ENCODE measurements at places on chromosomes 12 and 14.

- DNase-seq = no peak
Measured at GRCh38 chr14:98899441-98899840, 372.6 kb downstream of the BCL11B start.

- DNase-seq = no peak
Measured at GRCh38 chr12:111221062-111222026, 147.6 kb downstream of the PHETA1 start.

- DNase-seq = no peak
Measured at GRCh38 chr12:15772405-15773018, 16.7 kb downstream of the EPS8 start.

- DNase-seq = no peak
Measured at GRCh38 chr12:25434515-25434914, 118.6 kb downstream of the LMNTD1 start.

DNA sequence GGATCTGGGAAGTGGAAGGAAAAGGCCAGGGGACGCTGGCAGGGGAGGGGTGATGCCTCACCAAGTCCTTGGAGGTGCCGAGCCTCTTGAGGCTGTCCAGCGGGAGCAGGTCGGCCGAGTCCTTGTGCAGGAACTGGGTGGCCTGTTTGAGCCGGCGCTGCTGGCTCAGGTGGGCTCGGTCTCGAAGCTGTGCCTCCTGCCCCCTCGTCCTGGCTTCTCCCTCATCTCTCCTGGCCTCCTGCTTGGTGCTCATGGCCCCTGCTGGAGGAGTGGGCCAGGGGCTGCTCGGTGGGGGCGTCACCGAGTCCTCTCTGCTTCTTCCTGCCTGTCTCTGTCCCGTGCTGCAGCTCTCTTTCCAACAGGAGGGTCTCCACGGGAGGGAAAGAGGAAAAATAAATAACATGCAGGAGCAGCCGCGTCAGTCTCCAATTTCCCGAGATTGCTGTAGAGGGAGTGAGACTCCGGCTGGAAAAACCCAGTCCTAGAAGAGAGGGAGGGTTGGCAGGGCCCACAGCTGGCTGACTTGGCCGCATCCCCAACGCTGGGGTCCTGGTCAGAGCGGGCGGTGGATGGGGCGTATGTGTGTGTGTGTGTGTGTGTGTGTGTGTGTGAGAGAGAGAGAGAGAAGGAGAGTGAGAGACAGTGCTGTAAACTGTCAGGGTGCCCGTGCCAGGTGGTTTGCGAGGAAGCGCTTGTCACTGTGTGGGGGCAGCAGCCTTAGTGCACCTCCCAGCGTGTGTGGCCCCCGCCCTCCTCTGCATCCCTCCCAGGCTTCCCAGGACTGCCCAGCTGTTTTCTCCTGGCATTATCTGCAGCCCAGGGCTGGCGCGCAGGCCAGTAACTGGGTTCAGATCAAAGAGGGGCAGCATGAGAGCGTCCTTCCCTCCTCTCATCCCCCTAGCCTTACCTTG lies at the start of gene NRIP2:
Gene NRIP2, minus strand, starts transcription at position 455 of the 911 bp plus-strand sequence. Its CDS starts 52 bp downstream, at position 403.
- no peak for DNase-seq

Data from NCI-H187 (cell line).